ENCODE measurements at places on chromosomes 1 and 21. TPM values are rescaled to one million over a fixed set of nuclear protein-coding genes. Genes with fewer than 3 reads are reported as not detected.

The PROK1 gene
- total RNA-seq, result not detected

The KCNN3 gene
- not detected for total RNA-seq

The NBPF10 gene
- 0.30 TPM for total RNA-seq

The KCNAB2 gene
- total RNA-seq, result 2.7 TPM

The VWA5B1 gene
- total RNA-seq, result not detected

The RAB25 gene
- total RNA-seq, result not detected

The S100A1 gene
- not detected for total RNA-seq

The PALMD gene
- total RNA-seq, result not detected

The RNU1-3 gene
- total RNA-seq, result under 0.01 TPM

The TMEM79 gene
- total RNA-seq, result 2.5 TPM

The IL23R gene
- not detected for total RNA-seq

The MSH4 gene
- not detected for total RNA-seq
